ENCODE measurements at places on chromosomes 7 and 10. TPM values are rescaled to one million over a fixed set of nuclear protein-coding genes. Genes with fewer than 3 reads are reported as not detected.

DNA sequence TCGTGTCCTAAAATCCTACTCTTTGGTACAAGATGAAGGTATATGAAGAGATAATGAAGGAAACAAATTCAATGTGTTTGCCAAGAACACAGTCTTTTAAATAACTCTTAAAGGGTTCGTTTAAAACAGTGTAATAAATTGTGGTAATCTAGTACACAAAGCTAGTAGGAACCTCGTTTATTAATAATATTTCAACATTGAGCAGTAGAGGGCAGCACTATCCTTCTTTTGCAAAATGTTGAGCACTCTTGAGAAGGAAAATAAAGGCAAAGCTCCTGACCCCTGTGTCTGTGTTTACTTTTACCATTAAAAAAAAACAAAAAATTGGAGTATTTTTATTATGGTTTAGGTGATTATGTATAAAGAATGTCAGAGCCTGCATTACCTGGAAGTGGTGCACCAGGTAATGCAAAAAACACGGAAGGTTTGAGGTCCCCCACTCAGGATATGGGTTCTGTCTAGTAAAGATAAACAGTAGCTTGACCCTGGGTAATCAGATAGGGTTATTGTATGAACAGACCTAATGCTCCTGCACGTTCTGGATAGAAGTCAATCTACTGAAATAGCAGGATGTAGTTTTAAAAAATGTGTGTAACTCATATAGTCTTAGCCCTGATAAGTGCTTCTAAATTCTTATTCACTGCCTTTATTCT, 5.7 kb upstream of the GOT1 start:
- no peak overlapping the region for H3K27ac ChIP-seq
- no peak for DNase-seq
- no peaks in the 10 kb centered on the region for H3K27me3 ChIP-seq
- H3K4me1 ChIP-seq: no peaks in the 10 kb centered on the region

GRCh38 chr10:48932831-48933664, 6.6 kb downstream of the LRRC18 start:
- no peak overlapping the region for H3K4me3 ChIP-seq
- no peaks in the 10 kb centered on the region for H3K36me3 ChIP-seq
- no peak overlapping the region for H3K27ac ChIP-seq
- H3K27me3 ChIP-seq: no peaks in the 10 kb centered on the region
- no peak for DNase-seq
- peaks cover 10% of the 10 kb centered on the region for H3K4me1 ChIP-seq

DNA sequence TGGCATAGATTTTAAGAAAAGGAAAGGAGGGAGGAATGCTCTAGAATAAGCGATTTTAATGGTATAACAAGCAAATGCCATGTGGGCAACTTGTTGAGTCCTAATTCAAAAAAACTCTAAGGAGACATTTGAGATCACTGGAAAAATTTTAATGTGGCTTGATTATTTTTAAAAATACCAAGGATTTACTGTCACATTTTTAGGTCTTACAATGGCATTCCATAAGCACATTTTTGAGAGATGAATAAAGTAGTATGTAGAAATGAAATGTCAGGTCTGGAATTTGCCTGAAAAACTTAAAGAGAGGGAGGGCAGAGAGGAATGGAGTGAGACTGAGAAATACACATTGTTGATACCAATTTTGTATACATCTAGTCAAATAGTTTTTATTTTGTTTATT, 20.3 kb downstream of the NCAPG2 start:
- no peaks in the 10 kb centered on the region for H3K27me3 ChIP-seq
- peaks cover 22% of the 10 kb centered on the region for H3K36me3 ChIP-seq
- H3K4me3 ChIP-seq: no peak overlapping the region

GRCh38 chr7:4220011-4220410, 462.1 kb upstream of the FOXK1 start:
- H3K4me1 ChIP-seq: no peaks in the 10 kb centered on the region
- no peak overlapping the region for H3K4me3 ChIP-seq
- H3K27me3 ChIP-seq: no peaks in the 10 kb centered on the region
- no peak overlapping the region for H3K27ac ChIP-seq
- H3K36me3 ChIP-seq: no peaks in the 10 kb centered on the region
- no peak for DNase-seq

DNA sequence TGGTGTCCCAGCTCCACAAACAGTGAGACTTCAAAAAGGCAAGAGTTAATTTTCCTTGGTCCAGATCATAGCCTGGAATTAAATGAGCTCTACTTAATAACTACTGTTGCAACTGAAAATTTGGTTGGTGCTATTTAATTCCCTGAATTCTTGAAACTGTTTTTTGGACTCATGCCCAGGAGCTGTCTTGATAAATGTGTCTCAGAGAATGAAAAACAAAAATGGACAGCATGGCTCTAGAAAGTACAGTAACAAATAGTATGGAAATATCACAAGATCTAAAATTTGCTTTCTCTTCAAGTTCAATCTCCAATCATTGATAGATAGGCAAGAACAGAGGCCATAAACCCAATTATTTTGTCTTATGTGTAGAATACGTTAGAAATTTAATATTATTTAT, 42.5 kb downstream of the CCDC71L start:
- H3K4me1 ChIP-seq: no peaks in the 10 kb centered on the region
- no peaks in the 10 kb centered on the region for H3K36me3 ChIP-seq
- no peak overlapping the region for H3K27ac ChIP-seq
- peak; percentile 56 for DNase-seq

- H3K27me3 ChIP-seq: peaks cover 2% of the 10 kb centered on the region
- no peak overlapping the region for H3K4me3 ChIP-seq
- H3K36me3 ChIP-seq: no peaks in the 10 kb centered on the region
- DNase-seq: no peak
These were observed 222.9 kb downstream of the GLRX3 start for GRCh38 chr10:130358981-130359650.

GRCh38 chr7:54615537-54615936, 73.4 kb downstream of the VSTM2A start:
- no peak overlapping the region for H3K27ac ChIP-seq
- H3K27me3 ChIP-seq: no peaks in the 10 kb centered on the region
- DNase-seq: no peak
- no peak overlapping the region for H3K4me3 ChIP-seq

DNA sequence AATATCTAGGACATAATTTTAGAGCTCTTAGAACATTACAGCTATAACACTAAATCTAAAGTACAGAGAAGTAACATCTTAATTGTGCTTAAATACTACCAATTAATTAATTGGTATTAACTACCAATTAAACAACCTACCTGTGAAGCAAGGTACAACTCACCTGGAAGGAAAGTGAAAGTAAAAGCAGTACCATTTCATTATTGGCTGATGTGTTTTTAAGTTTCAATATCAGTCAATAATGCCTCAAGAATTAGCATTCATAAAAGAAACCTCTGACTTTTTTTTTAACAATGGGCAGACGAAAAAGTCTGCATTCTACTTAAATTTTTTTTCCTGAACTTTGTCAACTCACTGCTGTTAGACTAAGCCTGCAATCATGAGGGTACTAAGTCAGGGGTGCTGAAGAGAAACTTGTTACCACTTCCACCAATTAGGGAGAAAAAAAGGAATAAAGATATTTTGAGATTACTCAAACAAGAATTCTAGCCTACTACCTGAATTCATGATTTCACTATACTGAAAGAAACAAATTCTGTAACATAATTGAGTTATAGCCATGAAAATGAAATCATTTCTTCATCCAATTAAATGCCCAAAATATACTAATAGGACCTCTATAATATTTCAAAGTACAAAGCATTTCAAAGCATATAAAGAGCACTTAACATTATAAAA, 19.9 kb downstream of the UPF2 start:
- H3K27me3 ChIP-seq: no peaks in the 10 kb centered on the region
- no peaks in the 10 kb centered on the region for H3K36me3 ChIP-seq
- DNase-seq: no peak
- no peaks in the 10 kb centered on the region for H3K4me1 ChIP-seq
- no peak overlapping the region for H3K27ac ChIP-seq

GRCh38 chr7:144725070-144725469, 110.8 kb downstream of the TPK1 start:
- no peak overlapping the region for H3K27ac ChIP-seq
- H3K4me3 ChIP-seq: no peak overlapping the region
- no peaks in the 10 kb centered on the region for H3K27me3 ChIP-seq
- DNase-seq: no peak
- H3K4me1 ChIP-seq: no peaks in the 10 kb centered on the region

DNA sequence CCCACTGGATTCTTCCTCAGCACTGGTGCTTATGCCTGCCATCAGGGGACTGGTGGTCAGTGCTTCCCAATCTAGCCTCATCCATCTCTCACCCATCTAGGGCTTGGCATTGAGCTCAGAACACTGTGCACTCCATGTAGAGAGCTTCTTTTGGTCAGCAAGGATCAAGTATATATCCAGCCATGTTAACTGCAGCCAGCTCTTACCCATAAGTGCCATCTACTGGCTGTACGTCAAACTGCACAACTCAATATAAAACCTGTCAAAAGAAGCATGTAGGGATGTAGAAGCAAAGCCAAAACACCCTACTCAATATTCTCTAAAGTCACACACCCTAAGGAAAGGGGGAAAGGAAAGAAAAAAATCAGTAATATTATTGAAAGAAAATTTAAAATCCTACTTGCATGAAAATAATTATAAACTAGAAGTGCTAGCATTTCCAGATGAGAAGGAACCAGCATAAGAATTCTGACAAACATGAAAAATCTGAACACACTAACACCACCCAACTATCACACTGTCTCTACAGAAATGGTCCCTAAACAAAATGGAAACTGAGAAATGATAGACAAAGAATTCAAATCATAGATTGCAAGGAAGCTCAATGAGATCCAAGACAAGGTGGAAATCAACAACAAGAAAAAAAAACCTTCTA, 531.1 kb upstream of the STEAP1 start:
- H3K27me3 ChIP-seq: no peaks in the 10 kb centered on the region
- no peak overlapping the region for H3K27ac ChIP-seq
- no peak overlapping the region for H3K4me3 ChIP-seq
- peak; percentile 60 for DNase-seq

- no peaks in the 10 kb centered on the region for H3K27me3 ChIP-seq
- H3K27ac ChIP-seq: no peak overlapping the region
- DNase-seq: no peak
- H3K4me3 ChIP-seq: no peak overlapping the region
- H3K36me3 ChIP-seq: peaks cover 52% of the 10 kb centered on the region
These were observed 32.9 kb upstream of the ZC3HAV1L start for GRCh38 chr7:139068544-139069399.

GRCh38 chr7:35729061-35729783, 34.3 kb upstream of the HERPUD2 start:
- no peaks in the 10 kb centered on the region for H3K36me3 ChIP-seq
- no peaks in the 10 kb centered on the region for H3K4me1 ChIP-seq
- no peaks in the 10 kb centered on the region for H3K27me3 ChIP-seq

GRCh38 chr10:122054048-122055025, 65.4 kb downstream of the TACC2 start:
- no peaks in the 10 kb centered on the region for H3K4me1 ChIP-seq
- H3K36me3 ChIP-seq: no peaks in the 10 kb centered on the region
- peak overlapping the region; percentile 69 for H3K27ac ChIP-seq
- H3K27me3 ChIP-seq: no peaks in the 10 kb centered on the region
- no peak overlapping the region for H3K4me3 ChIP-seq

Gene ATOH7
- total RNA-seq: not detected

Gene CHST15
- total RNA-seq: 30.9 TPM
